ENCODE measurements at places on chromosomes 1 and 21.

DNA sequence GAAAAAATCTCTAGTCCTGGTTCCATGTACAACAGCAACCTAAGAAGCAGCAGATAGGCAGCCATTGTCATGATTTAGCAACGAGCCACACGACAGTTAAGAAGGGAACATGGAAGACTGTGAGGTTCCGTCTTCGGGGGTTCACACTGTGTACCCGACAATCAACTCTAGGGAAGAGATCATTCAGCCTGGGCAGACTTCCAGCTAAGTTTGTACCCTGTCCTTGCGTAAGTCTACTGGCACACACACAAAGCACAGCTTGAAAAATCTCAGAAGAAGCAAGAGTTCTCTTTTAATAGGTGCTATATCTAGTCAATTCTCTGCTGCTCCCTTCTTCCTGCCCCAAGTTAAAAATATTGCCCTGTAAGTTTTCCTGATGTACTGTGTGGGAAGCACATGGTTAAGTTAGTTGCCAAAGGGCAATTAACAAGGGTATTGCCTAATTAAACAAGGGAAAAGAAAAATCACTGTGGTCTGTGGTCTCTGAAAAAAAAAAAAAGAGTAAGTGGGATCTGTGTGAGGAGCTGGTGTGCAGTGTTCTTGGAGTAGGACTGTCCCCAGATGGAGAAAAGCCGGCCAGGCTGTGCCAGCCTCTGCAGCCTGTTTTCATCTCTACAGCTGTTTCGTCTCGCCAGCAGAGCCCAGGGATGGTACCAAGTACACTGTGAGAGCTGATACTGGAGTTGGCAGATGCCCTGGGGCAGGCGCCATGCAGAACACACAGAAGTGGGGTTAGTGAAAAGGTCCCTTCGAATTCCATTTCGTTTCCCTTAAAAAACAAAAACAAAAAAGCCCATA lies 6.4 kb upstream of the MYBPHL start:
- no peak for DNase-seq

GRCh38 chr1:198161718-198162090 lies 4.9 kb downstream of the NEK7 start:
- no peak for DNase-seq

DNA sequence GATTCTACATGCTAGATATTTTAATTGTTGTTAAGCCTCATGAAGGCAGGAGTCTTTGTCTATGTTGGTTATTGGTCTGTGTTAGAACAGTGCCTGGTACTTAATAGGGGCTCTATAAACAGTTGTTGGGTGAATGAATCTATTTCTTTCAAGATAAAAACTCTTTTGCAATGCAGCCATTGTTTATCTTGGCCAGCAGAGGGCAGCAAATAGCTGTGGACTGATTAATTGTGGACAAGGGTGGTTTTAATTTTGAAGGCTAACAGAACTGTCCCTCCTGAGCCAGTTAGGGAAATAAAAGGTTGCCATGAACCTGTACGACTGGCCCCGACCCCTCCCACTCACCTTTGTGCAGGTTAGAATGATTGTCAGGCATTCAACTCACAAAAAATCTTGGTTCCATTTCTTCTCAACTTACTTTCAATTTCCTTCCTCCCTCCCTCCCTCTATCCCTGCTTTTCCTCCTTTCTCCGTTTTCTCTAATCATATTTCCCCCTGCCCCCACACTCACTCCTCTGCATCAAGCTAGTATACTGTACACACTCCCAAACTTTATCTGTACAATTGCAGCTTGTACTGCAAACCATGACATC lies 66.3 kb upstream of the DIRAS3 start:
- peak; percentile 60 for DNase-seq

DNA sequence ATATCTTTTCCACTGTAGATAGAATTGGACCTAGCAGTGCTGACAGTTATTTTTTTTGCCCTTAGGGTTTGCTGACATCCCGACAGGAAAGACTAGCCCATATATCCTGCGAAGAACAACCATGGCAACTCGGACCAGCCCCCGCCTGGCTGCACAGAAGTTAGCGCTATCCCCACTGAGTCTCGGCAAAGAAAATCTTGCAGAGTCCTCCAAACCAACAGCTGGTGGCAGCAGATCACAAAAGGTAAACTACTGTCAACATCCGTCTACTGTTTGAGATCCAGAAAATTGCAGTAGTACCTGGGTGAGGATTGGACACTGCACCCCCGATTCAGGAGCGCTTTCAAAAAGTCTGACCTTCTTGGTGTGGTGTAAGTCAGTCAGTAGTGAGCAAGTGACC lies 55.8 kb downstream of the CENPF start:
- DNase-seq: peak; percentile 68

GRCh38 chr1:225835856-225836255 lies 25.9 kb downstream of the EPHX1 start:
- DNase-seq: peak; percentile 25

DNA sequence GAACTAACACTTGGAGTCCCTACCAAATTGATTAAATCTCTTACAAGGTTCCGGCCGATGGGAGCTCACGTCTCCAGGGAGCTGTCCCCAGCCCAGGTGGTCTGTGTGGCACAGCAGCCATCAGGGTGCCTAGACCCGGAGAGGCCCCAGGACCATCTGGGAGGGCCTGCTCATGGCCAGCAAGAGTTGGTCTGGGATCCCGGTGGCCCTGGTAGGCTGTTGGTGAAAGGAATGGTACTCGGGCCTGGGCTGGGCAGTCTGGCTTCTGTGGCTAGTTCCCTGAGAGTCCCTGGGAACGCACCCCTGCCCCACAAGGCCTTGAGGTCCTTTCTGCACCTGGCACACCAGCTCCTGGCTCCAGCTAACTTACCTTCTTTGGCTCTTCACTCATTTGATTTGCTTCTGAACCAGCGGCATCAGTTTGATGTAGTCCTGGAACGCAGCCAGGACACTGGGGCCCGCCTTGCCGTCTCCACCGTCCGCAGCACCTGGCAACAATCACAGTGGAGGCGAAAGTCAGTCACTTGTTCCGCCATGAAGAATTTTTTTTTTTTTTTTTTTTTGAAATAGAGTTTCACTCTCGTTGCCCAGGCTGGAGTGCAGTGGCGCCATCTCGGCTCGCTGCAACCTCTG lies 62.5 kb downstream of the SCCPDH start:
- DNase-seq: no peak

- peak; percentile 4 for DNase-seq
Observed at GRCh38 chr1:152442765-152443164, 28.7 kb upstream of the CRNN start.

- no peak for DNase-seq
Observed at GRCh38 chr1:116374353-116375147, 1.5 kb downstream of the ATP1A1 start.

- no peak for DNase-seq
Observed at GRCh38 chr1:180842491-180843275, 70.0 kb upstream of the KIAA1614 start.

DNA sequence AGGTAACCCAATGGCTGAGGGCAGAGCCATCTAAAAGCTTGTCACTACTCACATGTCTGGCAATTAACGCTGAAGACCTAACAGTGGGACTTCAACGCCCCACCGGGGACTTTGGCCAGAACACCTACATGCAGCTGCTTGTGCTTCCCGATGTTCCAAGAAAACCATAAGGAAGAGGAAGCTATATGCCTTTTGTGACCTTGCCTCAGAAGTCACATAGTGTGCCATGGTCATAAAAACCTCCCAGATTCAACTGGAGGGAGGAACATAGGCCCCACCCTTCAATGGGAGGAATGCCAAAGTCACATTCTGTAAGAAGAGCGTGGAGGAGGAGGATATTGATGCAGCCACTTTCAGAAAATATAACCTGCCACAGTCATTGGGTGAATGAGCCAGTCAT lies 147.8 kb upstream of the MAGI3 start:
- DNase-seq: no peak

GRCh38 chr1:5374192-5374591 lies 618.0 kb downstream of the NPHP4 start:
- DNase-seq: no peak

DNA sequence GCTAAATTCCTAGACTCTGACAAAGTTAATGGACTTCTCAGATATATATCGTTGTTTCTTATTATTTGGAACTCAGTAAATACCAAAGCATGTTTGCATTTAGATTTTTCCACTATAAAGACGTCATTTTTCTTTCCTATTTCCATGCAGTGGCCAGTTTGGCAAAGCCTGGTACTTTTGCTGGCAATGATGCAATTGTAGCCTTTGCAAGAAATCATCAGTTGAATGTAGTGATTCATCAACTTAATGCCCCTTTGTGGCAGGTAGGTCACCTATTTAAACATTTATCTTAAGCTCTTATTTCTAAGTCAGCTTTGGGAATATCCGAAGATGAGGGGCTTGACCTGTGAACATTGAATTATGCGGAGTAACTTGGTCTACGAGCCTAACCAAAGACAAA lies 12.0 kb downstream of the OTUD3 start:
- no peak for DNase-seq

GRCh38 chr21:17848228-17848627 lies 29.1 kb upstream of the C21orf91 start:
- peak; percentile 93 for DNase-seq

- no peak for DNase-seq
Observed at GRCh38 chr1:22275167-22275566, 132.3 kb upstream of the WNT4 start.

DNA sequence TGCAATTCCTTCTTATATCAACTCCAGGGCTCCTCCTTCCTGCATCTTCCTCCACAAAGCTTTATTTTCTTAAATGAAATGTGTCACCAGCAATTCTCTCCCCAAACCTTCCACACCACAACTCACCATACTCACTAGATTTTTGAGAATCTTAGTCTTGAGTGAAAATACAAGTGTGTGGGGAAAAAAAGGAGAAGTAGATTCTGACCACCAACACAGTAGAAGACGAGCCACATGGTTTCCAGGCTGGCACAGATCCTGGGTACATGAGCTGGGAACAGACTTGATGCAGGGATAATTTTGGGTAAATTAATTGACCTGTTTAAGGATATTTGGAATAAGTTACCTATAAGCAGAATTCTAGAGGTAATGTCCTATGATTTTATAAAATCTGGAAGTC lies 72.8 kb upstream of the KCNJ15 start:
- DNase-seq: no peak

- DNase-seq: no peak
Observed at GRCh38 chr1:61583703-61584102, 141.2 kb downstream of the TM2D1 start.

DNA sequence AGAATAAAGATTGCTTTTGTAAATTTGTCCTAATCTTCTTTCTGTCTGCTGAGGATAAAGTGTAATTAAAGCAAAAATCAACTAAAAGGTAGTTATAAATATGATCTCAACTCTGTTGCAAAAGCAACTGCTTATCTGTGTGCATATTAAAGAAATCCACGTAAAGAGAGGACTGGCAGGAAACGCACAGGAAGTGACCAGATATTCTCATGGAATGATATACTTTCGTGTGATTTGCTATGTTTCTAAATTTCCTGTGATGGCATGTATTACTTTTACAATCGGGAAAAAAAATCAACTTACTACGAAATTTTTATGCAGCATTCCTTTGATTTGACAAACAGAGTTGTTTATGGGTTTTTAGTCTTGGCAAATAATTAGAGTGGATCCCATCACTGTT lies 75.4 kb downstream of the RGS2 start:
- no peak for DNase-seq

DNA sequence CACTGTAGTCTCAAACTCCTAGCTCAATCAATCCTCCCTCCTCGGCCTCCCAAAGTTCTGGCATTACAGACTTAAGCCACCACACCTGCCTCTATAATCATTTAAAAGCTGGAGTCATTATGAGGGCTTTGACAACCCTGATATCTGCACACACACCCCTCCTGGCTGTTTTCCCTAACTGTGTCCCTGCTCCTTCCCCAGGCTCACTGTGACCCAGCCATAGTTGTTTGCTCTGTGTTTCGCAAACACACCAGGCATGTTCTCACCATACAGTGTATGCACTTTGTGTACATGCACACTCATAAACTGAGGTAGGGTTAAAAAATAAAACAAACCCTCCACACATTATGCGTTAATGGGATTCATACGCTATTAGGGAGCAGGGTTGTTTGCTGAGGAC lies 21.8 kb upstream of the IL20 start:
- DNase-seq: no peak

- peak; percentile 79 for DNase-seq
Observed at GRCh38 chr1:66503841-66504470, 30.0 kb upstream of the SGIP1 start.

DNA sequence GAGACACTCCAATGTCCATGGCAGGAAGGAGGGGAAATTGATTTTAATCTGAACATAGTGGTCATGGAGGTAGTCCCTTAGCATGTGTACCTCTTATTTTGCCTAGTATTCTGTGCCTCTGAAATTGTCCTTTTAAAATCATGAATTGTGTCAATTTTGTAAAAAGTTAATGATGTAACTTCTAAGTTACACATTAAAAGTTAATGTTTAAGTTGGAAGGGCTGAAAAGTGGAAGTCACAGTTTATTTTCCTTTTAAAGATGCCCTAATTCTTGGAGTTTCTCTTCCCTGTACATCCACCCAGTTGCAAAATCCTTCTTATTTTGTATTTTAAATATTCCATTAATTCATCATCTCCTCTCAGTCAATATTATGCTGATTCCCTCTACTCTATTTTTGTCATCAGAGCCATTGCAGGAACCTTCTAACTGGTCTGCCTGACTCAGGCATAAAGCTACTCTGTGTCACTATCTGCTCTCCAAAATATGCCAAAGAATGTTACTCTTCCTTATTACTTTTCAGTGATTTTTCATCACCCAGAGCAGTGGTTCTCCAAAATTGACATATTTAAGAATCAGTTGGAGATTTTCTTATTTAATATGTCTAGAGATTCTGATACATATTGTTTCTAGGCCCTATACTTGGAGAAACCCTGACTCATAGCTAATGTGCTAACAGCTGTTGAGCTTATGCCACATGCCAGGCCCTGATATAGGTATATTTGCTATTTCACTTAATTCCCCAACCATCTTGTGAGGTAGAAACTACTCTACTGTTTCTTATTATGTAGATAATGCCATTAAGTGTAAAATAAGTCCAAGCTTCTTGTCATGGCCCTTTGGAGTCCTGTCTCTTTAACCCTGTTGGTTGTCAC lies 5.1 kb downstream of the HOOK1 start:
- no peak for DNase-seq

DNA sequence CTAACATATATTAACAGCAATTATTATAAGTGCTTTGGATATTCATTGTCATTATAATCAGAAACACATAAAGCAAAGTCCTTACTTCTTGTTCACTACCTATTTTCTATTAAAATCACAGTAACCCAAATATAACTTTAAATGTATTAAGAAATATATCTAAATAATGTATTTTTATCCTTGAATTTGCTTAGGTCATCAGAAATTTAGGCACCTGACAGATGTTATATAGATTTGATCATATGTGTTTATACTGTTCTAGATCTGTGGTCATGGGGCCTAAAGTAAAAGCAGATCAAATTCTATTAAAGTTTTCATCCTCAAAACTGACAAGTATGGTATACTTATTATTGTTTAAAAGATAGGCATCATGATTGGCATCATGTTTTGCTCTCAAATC lies 9.2 kb upstream of the OR1C1 start:
- no peak for DNase-seq

- no peak for DNase-seq
Observed at GRCh38 chr1:119083980-119084379, 56.5 kb downstream of the WARS2 start.
